Stimulated activated CD8-positive, alpha-beta memory T cell treated with anti-CD3 and anti-CD28 coated beads, Interleukin-4, amount 100 ng/mL, for 1 hour (primary cell): ENCODE measurements at places on chromosomes 11 and 22.

GRCh38 chr11:113288286-113288863 is 26.0 kb upstream of the TTC12 start:
- no peak for DNase-seq

- DNase-seq, result peak; percentile 47
These were observed 22.0 kb downstream of the JAML start for GRCh38 chr11:118202599-118203422.

DNA sequence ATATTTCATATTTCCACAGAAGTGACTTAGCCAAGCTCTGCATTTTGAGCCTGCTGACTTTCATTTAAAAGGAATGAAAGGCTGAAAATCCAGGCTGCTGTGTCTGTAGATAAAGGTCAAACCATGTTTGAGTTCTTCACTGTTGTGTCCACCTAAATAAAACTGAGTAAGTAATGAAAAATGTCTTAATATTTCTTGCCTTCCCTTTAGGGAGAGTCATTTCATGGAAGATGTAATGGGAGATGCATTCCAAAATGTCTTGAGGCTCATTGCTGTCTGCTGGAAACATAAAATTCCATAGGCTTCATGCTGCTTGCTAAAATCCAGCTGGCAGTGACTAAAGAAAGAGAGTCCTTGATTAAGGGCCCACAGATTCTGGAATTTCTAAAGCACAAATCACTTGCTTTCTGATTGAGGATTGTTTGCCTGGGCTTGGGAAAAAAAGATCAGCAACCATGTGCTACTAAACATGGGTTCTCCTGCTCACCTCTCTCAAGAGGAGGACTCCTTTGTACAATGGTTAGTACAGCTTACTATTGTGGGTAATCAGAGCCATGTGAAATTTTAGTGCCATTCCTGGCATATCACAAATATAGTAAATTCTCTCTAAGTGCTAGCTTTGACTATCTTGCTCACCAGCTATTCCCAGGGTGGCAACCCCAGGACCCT is 56.9 kb downstream of the PANX1 start:
- no peak for DNase-seq

DNA sequence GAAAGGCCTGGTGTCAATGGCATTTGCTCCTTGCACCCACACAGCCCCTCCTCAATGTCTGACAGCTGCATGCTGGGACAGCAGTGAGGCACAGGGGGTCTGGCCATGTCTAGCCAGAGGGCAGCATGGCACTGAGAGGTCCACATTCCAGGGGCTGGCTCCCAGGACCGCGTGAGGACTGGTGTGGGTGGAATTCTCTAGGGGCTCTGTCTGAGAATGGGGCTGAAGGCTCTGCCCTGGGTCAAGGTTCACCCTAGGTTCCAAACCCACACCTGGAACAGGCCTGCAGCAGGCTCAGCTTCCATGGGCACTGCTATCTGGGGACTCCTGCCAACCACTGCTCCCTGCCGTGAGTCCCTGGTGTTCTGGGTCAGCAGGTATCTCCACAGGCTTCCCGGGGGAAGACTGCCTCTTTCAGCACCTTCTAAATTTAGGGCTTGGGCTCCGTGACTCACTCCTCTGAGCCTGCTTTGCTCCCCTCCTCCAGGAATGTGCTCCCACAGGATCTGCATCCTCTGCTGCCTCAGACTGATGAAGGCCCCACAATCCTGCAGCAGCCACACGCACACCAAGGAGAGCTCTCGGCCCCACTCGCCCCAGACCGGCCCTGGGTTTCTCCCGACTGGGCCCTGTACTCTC is 4.2 kb downstream of the STARD10 start:
- DNase-seq, result no peak

DNA sequence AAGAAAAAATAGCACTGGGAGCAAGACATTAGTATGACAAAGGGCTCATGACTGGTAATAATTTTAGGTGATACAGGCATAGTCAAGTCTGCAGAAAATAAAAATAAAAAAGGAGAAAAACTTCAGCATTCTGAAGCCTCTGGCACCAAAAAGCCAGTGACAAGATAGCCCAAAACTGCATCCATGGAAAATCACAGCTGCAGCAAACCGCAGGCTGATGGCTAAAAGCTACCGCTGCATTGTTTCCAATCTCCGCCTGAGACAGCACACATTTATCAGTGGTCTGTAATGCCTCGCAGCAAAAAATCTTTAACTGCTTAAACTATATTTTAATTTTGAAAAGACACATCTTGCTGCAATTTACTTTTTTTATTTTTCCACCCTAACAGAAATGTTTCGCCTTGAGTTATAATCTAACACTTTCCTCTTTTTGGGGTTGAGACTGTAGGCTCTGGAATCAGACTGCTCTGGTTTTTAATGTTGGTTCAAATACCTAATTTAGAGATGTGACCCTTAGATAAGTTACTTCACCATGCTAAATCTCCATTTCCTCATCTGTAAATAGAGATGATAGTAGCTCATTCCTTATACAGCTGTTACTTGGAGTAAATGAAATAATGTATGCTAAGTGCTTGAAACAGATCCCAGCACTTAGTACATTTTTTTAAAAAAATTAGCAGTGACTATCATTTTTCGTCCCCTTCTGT is 42.0 kb upstream of the FIBIN start:
- DNase-seq, result no peak

- no peak for DNase-seq
These were observed 27.8 kb upstream of the ACR start for GRCh38 chr22:50710221-50710620.

- no peak for DNase-seq
These were observed 104.4 kb downstream of the ZBTB16 start for GRCh38 chr11:114163830-114164401.

GRCh38 chr22:47225080-47225930 is 462.9 kb downstream of the TBC1D22A start:
- no peak for DNase-seq

GRCh38 chr11:114155116-114155515 is 95.6 kb downstream of the ZBTB16 start:
- no peak for DNase-seq

- no peak for DNase-seq
These were observed 4.4 kb downstream of the TPCN2 start for GRCh38 chr11:69053169-69053477.

GRCh38 chr11:47109051-47109726 is 67.5 kb downstream of the ARFGAP2 start:
- no peak for DNase-seq

- no peak for DNase-seq
These were observed 90.1 kb downstream of the MPPED1 start for GRCh38 chr22:43501878-43502277.

DNA sequence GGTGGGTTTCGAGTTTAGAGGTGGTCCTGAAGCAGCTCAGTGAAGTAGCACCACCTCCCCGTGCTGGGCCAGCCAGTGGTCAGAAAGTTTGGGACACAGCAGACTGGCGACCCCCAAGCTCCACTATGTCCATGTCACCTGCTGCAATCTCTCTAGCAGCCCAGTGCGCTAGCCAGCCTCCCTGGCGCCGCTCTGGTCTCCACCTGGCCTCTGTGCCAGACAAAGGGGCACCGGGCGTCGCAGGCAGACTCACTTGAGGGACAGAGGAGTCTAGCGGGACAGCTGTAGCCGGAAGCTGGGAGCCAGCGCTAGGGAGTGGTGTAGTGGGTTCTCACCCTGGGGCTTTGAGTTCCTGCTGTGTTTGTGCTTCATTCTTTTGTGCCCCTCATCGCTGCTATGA is 25.5 kb downstream of the MYBPC3 start:
- no peak for DNase-seq

DNA sequence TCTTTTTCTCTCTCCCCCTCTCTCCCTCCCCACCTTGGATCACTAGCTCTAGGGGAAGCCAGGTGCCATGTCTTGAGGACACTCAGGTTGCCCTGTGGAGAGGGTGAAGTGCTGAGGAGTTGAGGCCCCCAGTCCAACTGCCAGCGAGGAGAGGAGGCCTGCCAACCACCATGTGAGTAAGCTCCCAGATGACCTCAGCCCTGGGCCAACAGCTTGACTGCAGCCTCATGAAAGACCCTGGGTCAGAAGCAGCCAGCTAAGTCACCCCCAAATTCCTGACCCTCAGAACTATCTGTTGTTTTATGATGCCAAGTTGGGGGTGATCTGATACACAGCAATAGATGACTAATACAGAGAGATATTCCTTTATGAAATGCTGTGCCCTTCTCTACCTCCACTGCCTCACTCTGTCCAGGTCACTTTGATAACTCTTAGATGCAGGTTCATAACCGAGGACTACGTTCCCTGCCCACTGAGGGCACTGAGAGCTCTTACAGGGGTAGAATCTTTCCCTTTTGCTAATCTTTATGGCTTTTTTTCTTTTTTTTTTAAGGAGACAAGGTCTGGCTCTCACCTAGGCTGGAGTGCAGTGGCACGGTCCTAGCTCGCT is 8.0 kb downstream of the ARFGAP3 start:
- no peak for DNase-seq

DNA sequence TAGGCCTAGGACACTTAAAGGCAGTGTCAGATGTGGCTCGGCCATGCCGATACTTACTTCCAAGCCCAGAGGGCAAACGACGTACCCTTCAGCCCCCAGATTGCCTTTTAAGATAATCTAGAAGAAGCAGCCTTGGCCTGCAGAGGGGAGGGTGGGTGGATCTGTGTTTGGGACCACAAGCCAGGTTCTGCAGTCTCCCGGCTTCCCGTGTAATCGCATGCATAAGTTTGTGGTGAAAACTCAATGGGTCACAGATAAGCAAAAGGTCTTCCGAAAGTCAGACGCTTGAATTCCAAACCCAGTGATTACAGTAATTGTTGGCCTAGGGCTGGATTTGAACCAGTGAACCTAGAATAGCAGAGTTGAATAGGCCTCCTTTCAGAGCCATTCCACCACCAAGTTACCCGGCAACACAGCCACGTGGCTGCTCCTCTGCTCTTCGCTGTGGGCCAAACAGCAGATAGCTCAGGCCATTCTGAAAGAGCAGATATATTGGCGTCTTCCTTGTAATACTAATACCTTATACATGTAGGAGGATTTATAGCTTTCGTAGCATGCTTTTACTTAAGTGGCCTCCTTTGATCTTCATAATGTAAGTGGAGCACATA is 170.8 kb upstream of the CADM1 start:
- no peak for DNase-seq

- DNase-seq, result no peak
These were observed 42.4 kb downstream of the PITPNB start for GRCh38 chr22:27876684-27877083.

DNA sequence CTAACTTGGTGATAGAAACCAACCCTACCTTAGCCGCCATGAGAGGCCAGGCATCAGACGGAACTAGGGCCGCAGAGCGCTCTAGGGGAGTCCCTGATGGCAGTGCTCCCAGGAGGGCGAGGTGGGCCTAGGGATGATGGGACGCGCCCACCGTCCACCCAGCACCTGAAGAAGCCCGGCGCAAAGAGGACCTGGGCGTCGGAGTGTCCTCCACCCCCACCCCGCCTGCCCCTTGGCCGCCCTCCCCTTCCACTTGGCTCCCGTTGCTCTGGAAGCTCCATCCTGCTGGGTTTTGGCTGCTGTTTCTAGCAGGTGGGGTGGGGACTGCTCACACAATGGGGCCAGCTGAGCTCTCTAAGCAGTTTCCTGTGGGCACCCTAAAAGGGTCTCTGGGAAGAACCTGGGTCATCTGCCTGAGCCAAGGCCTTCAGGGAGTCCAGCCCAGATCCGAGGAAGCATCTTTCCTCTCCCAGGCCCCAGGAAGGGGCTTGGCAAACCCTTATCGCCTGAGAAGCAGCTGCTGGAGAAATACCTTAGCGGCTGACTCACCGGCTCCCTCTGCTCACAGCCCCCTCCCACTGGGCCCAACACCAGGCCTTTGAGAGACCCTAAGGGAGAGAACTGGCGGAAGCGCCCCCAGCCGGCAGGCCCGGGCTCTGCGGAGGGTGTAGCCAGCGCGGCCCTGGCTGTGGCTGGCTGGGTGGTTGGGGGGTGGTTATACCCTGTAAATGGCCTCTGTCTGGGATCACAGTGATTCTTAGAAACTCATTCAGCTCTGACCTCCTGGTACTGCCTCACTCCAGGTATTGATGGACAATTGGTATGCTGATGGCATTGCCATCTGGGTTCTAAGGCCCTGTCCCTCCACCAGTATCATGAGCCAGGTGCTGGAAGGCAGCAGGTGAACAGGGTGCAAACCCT is 19.3 kb downstream of the CREB3L1 start:
- DNase-seq, result no peak

DNA sequence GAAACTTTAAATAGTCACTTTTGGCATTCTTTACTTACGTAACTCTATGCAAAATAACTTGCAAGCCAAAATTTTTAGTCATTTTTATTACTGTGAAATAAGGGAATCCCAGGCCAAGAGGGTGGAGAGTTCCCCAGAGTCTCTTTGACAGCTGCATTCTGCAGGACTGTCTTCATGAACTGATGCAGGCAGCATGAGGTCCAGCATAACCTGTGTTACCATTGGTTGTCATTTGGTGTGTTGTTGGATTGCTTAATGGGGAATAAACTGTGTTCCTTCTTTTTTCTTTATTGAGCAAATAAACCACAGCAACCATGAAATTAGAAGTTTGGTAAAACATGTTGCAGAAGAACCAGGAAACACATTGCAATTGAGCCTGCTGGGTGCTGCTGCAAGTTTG is 24.6 kb downstream of the MMP27 start:
- no peak for DNase-seq

- no peak for DNase-seq
These were observed 17.9 kb downstream of the APOL5 start for GRCh38 chr22:35735542-35735941.

DNA sequence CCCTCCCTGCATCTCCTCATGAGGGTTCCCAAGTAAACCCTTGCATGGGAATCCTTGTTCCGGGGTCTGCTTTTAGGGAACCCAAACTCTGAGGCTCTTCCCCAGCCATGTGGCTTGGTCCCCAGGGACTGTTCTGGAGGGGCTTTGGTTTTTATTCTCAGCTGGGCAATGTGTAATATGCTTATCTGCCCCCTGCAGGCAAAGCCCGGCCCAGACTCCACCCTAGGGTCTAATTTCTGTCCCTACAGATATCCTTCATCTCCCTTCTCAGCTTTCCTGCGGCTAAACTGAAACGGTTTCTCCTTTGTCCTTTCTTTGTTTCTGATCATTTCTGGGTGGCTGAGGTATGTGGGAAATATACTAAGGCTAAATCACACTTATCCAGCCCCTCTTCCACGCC is 37.1 kb downstream of the TST start:
- DNase-seq, result no peak

DNA sequence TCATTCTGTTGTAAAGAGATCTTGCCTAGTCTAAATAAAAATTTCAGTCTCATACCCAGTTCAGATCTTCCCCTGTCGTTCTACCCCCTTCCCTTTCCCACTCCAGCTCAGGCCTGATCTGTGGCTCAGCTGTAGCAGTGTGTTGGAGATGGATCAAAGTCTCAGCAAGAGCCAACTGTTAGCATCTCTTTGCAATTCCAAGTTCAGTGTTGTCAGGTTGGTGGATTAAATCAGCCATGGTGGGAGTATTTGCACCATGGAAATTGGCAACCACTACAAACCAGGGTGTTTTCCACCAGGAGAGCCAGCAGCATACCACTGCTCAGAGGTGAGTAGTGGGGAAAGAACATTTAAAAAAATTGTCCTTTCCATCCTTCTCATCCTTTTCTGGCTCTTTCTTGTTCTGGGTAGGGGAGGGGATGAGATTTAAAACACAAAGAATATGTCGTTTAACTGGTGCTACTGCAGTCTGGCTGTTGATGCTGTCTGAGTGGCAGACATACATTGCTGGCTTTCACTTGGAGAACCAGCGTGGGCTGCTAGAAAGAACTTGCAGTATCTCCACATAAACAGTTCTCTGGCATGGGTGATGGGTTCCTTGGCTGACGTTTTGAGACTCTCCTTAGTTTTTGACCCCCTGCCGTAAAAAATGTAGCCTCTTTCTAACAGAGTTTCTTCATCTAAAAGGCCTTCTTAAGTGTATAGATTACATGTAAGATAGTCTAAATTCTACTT is 514.1 kb downstream of the RAB38 start:
- no peak for DNase-seq
